SK-N-DZ (cell line): ENCODE measurements at places on chromosomes 2 and 18.

- DNase-seq = no peak
These were observed 35.3 kb downstream of the RALB start for GRCh38 chr2:120288016-120288373.

GRCh38 chr2:210528716-210529115 lies 27.7 kb upstream of the CPS1 start:
- no peak for DNase-seq

DNA sequence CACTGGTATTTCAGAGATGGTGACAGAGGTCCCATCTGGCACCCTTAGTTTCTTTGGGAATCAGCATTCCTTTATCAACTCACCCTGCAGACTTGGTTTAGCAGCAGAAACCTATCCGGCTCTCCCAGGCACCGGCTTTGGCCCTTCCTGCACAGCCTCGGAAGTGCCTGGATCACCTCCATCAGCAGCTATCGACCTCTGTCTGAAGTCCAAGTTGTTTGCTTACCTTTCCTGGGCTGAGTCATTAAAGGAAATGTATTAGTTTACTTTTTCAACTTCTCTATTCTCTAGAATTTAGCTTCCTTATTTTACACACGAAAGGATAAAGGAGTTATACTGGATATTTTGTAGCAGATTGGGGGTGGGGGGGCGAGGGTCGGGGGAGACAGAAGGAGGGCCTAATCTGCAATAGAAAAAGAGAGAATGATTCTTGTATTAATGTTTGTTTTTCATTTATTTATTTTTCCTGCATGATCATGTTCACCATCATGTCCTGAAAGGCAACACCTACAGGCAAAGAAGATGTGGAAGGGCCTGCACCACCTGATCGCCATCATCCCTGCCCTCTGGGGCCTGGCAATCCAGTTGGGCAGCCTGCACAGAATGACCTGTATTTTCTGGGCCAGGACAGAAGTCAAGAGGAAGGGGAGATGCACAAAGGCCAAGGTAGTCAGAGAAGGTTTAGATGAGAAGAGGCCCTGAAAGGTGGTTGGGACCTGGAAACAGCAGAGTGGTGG lies 22.1 kb upstream of the MAT2A start:
- DNase-seq = no peak

DNA sequence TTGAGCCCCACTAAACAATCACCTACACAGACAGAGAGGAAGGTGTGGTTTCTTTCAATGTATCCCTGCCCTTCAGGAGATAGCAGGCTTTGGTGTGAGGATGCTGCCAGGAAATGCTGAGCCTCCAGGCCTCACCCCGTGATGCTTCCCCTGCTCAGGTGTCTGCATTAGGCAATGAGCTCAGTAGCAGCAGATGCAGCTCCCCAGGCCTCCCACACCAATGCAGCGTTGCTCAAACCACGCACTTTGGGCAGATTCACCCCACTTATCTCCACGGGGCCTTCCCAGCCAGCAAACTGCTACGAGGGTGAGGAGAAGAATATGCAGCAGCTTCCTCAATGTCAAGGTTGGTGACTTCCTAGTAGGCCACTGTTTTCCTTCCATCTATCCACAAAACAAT lies 229.3 kb upstream of the PXDN start:
- no peak for DNase-seq

- DNase-seq = no peak
These were observed 133.6 kb downstream of the KCNE4 start for GRCh38 chr2:223185638-223186037.

DNA sequence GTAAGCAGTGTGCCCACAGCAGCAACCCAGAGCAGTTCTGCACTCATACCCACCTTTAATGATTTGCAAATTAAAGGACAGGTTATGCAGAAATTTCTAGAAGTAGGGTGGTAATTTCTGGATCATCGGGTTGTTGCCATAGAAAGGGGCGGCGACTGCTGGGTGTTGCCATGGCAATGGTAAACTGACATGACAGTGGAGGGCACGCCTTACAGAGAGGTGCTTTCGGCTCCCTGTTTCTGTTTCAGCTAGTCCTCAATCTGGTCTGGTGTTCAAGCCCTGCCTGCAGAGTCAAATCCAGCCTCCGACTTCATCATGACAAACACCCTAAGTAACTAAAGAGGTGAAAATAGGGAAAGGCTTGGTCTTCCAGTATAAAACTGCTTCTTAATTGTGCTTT lies 667.7 kb downstream of the SOCS6 start:
- DNase-seq = no peak

- DNase-seq = no peak
These were observed 92.9 kb upstream of the SLC14A2 start for GRCh38 chr18:45522371-45522770.

DNA sequence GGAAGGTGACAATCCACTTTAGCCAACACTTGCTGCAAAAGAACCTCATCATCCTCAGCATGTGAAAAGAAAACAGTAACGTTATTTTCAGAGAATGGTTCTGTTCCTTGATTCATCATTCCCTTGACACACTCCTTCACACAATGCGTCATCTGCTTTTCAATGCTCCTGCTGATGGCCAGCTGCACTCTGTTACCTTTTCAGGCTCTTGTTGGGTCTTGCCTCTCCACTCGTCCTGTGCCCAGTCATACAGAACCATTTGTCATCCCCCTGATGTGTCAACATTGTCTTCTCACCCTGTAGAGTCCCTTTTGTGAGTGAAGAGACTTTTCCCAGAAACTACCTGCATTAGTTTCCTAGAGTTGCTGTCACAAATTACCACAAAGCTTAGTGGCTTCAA lies 12.2 kb upstream of the DTNA start:
- no peak for DNase-seq

DNA sequence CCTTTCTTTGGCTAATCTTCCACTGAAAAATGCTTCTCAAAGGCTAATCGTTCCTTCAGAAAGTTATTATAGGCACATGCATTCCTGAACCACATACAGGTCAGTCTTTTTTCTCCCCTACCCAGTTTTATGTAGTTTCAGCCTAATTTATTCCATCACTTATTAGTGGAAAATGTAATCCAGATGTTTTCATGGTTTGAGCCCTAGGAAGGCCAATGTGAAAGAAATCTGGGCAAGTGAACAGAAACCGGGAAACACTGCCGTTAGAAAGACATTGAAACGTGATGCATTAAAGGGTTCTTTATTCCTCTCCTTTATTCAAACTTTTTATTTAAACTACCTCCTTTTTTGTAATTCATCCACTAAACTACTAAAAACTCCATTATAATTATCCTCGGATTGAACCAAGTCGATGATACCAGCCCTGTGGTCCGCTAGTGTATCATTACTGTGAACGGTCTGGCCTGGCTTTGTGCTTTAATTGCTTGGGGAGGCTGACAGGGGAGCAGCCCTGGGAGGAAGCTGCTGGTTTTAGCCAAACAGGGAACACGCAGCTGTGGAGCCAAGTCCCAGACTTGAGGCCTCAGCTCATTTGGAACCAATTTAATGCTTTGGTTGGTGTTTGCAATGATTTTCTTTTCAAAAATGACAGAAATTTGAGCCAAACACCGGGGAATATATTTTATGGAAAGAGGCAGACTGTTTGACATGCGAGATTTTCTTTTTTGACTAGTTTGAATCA lies 149.2 kb downstream of the ARHGAP28 start:
- no peak for DNase-seq

DNA sequence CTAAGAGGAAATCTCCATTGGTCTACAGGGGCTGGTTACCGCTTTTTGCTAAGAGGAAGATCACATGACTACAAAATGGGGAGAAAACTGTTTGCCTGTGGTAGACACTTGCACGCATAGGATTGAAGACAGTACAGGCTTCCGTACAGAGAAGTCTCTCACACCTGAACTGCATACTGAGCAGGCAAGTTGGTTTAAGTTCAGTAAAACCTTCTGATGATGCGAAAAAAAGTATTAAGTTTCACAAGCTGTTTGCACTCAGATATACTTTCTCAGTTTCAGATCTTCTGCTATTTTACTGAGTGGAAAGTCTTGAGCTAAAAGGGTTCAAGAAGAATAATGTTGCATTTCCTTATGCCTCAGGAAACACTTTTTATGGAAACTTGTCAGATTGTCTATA lies 292.2 kb upstream of the MC4R start:
- DNase-seq = no peak

- no peak for DNase-seq
These were observed 65.1 kb upstream of the SLC25A52 start for GRCh38 chr18:31825772-31826171.

- no peak for DNase-seq
These were observed 36.2 kb downstream of the LRRFIP1 start for GRCh38 chr2:237663517-237664110.

DNA sequence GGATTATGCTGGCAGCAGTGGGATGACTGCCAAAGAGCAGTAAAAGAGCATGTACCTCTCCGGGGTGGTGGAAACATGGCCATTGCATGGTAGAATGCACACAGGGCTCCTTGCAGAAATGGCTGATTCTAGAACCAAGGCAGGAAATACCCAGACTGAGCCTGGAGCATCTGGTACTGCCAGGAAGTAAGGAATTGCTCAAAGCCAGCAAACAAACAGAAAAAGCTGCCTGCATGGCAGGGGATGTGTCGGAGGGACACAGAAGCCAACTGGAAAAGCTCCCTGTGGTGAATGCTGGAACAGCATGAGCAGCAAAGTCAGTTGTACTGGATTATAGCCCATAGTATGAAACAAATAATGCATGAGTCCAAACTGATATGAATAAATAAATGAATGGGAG lies 78.0 kb upstream of the NFATC1 start:
- DNase-seq = no peak

DNA sequence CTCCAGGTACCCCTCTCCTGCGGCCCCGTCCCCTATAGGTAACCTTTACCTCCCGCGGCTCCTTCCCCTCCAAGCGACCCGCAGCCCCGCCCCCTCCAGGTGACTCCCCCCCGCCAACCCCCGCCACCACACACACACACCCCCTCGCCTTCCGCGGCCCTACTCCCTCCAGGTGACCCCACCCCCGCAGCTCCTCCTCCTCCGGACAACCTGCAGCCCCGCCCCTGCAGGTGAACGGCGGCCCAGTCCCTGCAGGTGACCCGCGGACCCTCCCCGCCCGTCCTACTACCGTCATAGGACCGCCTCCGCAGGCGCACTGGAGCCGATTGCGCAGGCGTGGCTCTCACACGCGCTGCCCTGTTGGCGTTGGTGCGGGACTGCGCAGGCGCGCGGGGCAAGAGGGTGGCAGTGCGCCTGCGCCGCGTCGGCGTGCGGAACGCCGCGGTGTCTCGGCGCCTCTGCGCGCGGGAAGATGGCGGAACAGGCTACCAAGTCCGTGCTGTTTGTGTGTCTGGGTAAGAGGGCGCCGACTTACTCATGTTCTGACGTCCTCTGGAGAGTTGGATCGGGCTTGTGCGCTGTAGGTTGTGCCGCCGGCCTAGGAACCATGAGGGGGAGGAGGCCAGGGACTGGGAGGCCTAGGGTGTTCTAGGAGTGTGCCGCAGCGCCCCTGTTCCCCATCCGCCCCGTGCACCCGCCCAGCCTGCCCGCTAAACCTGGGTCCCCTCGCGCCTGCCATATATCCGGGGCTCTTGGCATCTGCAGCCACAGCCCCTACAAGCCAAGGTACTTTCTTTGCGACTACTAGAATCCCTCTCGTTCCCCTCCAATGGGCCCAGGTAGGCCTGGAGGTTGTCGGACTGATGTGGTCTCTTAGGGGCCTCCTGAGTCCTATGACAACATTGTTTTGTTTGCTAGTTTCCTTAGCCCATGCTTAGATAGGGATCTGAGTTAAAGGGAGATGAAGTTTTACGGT lies at the start of gene ACP1:
Gene ACP1 (plus strand): TSS at position 455 of the 976 bp plus-strand sequence. CDS start 18 bp downstream, at position 473.
- DNase-seq = peak; percentile 93
